Hematopoietic multipotent progenitor cell treated with erythropoietin and hydrocortisone succinate and interleukin-3 and kit ligand, for 17 days (in vitro differentiated cells): ENCODE measurements at places on chromosomes 7 and 10.
A peak's percentile ranks its signal among the peaks of the same experiment; 100 is the strongest.

DNA sequence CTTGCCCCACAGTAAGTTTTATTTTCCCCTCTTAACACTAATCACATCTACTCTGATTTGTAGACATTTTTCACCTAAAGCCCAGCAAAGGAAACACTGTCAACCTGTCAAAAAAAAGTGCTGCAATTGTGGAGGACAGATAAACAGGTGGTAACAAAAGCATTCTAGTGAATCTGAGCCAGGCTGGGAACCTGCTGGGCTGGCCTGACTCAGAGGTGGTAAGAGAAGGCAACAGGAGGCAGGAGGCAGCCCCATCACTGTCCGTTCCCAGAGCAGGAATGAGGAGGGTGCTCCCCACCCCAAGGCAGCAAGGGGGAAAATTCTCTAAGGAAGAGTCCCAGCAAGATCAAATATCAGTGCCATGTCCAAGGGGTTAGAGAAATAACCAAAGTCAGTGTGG is 19.5 kb upstream of the HERPUD2 start:
- no peak for DNase-seq

DNA sequence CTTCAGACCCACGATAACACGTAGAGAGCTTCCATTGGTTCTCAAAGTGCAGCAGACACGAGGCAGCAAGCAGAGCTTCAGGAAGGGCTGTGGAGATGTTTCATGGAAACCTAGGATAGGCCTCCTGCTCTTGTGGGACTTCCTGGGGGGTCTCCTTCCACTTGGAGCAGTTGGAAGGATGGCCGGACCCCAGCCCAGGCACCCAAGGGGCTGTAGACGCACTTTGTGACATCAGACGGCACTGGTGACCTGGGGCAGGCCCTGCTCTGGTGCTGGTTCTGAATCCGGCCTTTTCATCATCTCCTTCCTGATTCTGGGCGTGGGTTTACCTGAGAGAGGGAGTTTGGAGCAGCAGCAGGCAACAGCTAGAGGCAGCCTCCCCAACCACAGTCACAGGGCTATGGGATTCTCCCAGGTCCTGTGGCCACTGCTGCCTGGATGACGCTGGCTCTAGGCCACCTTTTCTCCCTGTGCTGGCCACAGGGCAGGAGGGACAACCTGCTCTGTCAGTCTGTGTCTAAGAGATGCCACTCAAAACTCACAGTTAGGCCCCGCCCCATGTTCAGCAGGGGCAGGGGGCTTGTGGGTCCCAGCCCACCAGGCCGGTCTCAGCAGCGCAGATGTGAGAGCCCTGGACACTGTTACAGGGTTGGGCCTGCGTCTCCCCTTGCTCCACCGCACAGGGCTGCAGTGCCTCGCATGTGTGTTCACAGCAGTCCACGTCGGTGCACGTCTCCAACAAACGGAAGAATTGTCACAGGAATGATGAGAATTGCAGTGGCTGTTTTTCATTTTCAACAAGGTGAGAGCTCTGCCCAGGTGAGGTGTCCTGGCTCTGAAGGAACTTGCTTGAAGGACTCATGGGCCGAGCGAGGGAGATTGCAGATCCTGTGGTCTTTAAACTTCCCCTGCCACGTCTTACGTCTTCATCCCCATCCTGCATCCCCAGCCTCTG is 569.3 kb downstream of the TCERG1L start:
- DNase-seq, result no peak

GRCh38 chr10:116741391-116742351 is 695 bp downstream of the HSPA12A start:
- DNase-seq, result no peak

- no peak for DNase-seq
Measured at GRCh38 chr7:44213877-44214388, 13.2 kb downstream of the YKT6 start.

DNA sequence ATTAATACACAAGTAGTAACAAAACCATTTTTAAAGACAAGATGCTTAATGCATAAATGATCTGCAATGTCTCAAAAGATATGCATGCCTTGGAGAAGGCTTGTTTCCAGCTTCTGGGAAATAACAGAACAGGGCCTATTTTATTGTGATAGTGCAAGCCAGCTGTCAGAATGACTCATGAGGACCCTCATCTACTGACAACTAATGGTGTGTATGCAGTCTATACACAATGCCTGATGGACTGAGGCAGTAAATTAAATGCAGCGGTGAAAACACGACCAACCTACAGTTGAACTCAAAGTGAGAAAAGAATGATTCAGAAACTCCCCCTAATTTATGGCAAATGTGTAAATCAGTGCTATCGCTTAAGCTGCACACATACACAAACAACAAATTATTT is 46.3 kb downstream of the VPS41 start:
- no peak for DNase-seq

GRCh38 chr10:124262234-124262865 is 156.4 kb downstream of the OAT start:
- no peak for DNase-seq

DNA sequence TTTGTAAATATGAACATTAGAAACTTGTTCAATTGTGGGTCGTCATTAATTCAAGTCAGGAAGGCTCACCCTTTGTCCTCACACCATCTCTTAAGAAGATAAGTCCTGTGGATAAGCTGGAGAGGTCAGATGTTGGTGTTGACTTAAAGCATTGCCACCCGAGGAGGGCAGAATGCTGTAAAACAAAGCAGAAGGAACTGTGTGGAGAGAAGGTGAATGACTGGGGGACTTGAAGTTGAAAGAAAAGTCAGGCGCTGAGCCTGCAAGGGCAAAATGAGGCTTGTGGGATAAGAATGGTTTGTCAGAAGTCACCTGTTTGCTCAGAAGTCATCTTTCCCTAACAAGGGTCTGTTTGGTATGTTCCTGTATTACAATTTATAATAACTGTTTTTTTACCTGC is 9.1 kb downstream of the RPA3 start:
- DNase-seq, result no peak

- peak; percentile 33 for DNase-seq
Measured at GRCh38 chr10:75137533-75138438, 26.3 kb downstream of the SAMD8 start.

GRCh38 chr7:77525231-77525630 is 11.9 kb upstream of the PTPN12 start:
- no peak for DNase-seq

DNA sequence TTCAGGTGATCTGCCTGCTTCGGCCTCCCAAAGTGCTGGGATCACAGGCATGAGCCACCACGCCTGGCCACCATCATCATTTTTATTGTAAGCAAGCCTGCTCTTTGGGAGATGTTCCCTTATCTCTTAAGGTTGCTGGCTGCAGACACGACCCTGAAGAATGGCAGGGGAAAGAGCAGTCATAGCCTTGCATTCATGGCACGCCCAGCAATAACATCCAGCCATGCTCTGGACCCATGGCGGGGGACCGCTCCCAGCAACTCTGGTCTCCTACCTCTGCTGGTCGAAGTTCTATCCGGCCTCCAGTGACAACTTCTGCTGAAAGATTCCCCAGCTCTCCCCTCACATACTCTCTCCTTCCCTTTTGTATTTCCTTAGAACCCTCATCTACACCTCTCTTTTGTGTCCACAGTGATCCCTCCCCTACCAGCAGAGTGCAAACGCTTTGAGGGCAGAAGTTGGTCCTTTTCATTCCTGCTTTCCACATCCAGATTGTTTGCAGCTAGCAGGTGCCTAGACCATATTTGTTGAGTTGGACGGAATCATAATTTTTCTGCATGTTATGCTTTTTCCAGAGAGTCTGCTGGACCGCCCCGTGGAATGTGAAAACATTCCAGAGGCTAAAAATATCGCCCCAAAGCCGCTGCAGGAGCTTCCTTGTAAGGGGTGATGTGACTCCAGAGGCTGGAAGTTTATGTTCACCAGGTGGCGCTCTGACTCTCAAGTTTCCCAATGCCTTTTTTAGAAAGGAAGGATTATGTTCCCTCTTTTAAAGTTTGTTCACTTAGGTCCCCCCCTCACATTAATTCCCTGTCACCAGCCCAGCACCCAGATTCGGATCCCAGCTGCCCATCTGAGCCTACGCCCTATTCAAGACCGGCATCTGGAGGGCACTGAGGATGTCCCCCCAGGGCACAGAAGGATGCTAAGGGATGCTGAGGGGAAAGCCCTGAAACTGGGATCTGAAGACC is 4.3 kb upstream of the MARVELD1 start:
- peak; percentile 52 for DNase-seq

DNA sequence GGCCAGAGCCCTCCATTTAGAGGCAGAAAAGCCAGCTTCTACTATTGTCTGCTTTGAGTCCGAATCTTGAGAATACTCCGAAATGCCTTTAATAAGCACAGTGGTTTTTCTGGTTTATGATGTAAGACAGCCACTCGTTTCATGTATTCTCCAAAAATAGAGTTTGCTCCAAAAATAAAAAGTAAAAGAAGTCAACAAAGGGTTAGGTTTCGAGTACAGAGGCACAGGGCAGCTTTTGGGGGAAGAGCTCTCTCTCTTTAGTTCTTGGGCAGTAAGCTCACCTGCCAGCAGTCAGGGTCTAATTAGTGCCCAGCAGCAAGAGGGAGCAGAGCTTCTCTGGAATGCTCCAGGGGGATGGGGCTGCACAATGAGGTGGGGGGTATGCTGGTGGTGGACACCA is 20.2 kb downstream of the CREB3L2 start:
- DNase-seq, result no peak

DNA sequence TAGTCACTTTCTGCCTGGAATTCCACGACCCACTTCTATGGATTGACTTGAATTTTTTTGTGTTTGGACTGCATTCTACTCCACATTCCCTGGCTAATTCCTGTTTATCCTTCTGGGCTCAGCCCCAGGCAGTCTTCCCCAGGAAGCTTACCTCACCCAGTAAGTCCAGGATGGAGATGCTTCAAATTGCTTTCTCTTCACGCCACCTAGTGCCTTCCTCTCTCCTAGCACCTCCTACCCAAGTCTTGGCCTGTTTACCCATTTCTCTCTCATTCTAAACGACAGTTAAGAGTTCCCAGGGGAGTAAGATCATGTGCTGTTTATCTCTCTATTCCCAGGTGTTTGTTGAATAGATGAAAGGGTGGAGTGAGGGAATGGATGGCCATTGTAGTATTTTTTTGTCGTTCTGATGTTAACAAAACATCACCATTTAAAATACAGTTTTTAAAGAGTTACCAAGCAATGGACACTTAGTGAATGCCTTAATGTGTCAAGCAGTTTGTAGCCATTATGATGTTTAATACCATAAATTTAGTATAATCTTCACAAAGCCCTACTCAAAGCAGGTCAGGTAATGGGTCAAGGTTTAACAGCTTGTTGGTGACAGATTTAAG is 45.5 kb upstream of the TARP start:
- no peak for DNase-seq

- no peak for DNase-seq
Measured at GRCh38 chr10:130542761-130543160, 406.6 kb downstream of the GLRX3 start.

DNA sequence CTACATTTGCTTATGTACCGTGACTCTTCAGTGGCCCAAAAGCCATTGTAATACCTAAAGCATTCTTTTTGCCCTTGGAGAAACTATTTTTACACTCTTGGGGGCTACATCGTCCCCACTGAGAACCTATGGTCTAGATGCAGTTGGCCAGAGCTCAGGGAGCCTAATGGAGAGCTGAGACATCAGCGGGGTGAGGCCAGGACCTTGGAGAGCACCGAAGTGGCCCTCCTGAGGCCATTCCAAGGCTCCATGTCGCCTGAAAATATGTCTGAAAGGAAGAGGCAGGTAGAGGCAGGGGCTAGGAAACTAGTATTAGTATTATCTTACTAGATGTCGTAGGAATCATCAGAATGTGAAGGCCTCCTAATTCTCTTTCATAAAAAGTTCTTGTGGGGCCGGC is 4.9 kb downstream of the PKD2L1 start:
- DNase-seq, result no peak

- DNase-seq, result peak; percentile 91
Measured at GRCh38 chr7:139242741-139243281, 11.8 kb downstream of the UBN2 start.

GRCh38 chr10:131723297-131724168 is 177.3 kb upstream of the PPP2R2D start:
- DNase-seq, result no peak

- DNase-seq, result no peak
Measured at GRCh38 chr10:105138358-105138757, 497.3 kb downstream of the SORCS3 start.

- no peak for DNase-seq
Measured at GRCh38 chr7:149849174-149849573, 11.0 kb downstream of the ZNF862 start.

- DNase-seq, result no peak
Measured at GRCh38 chr10:35674843-35675242, 32.7 kb upstream of the FZD8 start.
